ENCODE measurements at places on chromosomes 4 and X.

DNA sequence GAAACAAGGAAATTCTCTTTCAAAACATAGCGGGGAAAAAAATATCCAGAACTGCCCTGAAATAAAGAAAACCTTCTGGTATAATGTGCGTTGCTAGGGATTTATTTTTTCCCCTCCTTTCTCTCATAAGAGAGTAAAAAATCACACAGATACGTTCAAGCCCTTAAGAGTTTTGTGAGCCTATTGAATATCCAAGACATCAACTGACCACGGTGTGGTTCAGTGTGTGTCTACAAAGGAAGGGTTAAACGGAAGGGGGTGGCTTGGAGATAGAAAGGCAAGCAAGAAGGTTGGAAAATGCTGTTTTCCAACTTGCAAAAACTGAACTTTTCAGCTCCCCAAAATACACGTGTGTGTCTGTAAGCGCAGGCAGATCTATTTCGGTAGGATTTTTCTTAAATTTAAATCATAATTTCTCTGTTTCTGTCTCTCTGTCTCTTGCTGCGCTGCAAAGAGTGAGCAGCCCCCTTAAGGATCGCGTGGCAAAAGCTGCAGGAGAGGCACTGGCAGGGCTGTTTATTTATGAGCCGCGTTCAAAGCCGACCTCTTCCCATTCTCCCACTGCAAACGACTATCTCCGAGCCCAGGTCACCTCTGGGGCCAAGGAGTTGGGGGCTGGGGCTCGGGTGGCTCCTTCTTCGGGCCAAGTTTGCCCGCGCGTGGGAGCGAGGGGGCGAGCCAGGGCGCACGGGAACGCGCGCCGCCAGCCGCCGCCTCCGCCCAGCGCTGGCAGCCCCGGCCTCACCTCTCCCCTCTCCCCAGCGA lies 492 bp upstream of the SLIT2 start:
- no peak for DNase-seq

- DNase-seq: no peak
Observed at GRCh38 chr4:14602206-14602605, 400.1 kb upstream of the CPEB2 start.

DNA sequence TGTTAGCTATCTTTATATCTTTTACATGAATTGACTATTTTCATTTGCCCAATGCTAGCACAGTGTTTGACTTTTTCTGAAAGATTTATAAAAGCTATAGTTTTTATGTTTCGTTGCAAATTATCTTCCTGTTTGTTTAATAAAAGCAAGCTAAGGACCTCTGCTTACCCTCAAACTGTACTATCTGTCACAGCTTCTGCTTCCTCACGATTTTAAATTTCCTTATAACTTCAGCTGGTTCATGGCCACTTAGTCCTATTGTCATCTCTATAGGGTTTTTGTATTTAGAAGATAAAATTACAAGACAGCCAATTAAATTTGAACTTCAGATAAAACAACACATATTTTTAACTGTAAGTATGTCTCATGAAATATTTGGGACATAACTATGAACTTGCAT lies 494.0 kb downstream of the PDGFC start:
- DNase-seq: no peak

DNA sequence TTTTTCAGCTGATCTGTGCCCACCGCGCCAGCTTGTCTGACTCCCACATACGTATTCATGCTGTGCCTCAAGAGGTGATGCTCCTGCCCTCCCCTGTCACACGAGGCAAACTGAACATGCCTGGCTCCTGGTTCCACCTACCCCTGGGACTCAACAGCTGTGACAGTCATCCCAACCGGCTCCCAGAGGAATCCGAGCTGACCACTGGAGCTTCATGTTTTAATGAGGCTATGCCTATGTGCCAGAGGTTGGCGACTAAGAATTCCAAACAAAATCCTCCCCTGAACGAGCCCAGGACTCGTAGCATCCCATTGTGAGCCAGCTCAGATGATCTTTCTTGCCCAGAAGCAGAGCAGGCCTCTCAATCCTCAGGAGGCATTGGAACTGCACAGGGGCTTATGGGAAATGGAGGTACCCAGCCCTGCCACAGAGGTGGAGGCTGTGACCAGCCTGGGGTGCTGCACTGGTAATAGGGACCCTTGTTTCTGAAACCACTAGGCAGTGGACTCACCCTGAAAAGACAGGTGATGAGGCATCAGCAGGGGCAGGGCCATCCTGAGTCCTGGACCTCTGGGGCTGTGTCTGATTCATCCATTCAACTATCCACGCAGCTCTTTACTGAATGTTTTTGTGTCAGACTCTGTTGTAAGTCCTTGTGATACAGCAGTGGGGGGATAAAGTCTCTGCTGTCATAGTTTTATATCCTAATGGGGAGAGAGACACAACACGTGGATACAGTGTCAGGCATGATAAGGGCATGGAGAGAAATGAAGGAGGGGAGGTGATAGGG lies 325.0 kb downstream of the EVC2 start:
- DNase-seq: no peak

DNA sequence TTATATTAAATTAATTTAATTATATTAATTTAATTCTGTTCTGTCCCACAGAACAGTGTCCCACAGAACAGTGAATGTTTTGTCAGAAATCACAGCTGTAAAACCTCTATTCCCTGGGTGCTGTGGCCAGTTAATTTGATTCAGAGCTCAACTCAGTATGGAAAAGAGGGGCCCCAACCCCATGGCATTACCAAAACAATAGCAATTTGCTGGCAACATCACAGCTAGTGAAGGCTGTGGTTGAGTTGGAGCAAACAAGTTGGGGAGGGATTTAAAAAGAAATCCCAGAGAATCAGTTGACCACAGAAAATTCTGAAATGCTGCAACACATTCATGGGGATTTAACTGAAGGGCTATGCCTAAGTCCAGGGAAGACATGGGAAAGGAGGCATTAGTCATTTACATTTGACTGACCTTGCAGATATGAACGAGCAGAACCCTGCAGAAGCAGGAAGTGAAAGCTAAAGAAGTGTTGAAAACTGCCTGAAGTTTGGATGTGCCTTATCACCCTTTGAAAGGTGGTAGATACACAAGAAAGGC lies 30.1 kb downstream of the PDHA2 start:
- no peak for DNase-seq

DNA sequence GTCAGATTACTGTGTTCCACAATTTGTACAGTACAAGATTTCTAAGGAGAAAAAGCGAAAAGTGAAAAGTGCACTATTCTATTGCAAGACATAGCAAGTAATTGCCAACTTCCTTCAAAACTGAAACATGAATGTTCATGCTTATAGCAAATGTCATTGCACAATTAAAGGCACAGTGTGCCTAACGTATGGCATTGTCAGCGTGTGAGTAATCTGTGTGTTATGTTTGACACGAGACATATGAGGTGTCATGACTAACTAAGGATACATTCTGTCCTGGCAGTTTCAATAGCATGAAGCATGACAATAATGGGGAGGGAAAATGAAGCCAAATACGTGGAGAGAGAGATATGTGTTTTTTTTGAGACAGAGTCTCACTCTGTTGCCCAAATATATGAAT lies 33.6 kb upstream of the TBC1D9 start:
- DNase-seq: no peak

DNA sequence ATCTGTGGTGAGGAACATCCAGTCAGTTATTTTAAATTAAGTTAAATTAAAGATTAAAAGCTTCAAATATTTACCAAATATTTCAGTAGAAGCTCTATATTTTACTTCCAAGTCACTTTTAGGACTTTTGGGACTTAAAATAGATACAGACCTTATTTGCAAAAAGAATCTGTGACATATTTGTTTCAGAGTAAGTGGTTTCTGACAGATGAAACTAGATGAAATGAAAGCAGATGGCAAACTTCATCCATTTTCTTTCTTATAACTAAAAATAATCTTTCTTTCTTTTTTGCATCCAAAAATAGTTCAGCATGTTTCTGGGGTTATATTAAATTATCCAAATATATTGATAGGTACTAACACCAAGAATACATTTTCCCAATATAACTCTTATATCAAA lies 6.6 kb upstream of the UTP3 start:
- no peak for DNase-seq

DNA sequence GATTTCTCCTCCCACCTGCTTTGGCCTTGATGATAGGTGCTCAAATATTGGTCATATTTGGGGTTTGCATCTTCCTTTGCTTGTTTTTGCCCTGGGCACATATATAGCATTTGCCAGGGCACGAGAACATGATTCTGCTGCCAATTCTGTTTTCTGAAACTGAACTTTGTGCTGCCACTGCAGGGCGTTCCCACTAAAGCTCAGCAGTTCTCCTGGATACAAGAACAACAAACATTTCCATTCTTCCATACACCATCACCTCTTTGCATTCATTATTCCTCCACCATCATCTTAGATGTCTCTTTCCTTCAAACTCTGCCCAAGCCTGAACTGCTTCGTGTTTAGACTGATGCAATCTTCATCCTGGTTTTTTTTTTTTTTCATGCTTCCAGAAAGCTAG lies 36.3 kb upstream of the GATB start:
- no peak for DNase-seq

- no peak for DNase-seq
Observed at GRCh38 chr4:5341526-5341925, 290.2 kb downstream of the STK32B start.

All from T-helper 2 cell (primary cell).